Umbilical cord (tissue), 2 donors: ENCODE measurements at places on chromosomes 4 and X.
A peak's percentile ranks its signal among the peaks of the same experiment; 100 is the strongest.

GRCh38 chr4:84767168-84767567 lies 184.2 kb downstream of the CDS1 start:
- DNase-seq: no peak

GRCh38 chr4:5812506-5813229 lies 80.2 kb downstream of the CRMP1 start:
- peak; percentile 79 for DNase-seq

DNA sequence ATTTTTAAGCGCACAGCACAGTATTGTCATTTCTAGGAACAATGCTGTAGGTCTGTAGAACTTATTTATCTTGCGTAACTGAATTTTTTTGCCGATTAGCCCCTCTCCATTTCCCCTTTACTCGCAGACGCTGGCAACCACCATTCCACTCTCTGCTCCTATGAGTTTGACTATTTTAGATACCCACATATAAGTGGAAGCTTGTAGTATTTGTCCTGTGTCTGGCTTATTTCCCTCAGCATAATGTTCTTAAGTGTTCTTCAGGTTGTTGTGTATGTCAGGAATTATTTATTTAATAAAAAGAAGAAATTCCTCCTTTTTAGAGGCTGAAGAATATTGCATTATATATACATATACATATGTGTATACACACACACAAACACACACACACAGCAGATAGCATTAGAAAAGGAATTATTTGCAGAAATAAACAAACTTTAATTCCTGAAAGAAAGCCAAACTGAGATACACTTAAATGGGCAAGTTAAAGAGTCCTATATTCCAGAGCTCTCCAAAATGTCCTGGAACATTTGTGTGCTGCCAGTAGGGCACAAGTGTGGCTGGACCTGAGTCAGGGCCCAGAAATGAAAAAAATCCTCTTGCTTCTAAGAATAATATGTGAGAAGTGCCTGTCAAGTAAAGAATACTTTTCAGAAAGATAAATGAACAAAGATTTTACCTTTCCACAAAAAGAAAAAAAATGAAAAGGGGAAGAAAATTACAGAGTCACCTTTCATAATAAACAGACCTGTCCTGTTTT lies 4.5 kb upstream of the ZNF330 start:
- no peak for DNase-seq

GRCh38 chr4:7104366-7105031 lies 36.6 kb upstream of the GRPEL1 start:
- DNase-seq: no peak

DNA sequence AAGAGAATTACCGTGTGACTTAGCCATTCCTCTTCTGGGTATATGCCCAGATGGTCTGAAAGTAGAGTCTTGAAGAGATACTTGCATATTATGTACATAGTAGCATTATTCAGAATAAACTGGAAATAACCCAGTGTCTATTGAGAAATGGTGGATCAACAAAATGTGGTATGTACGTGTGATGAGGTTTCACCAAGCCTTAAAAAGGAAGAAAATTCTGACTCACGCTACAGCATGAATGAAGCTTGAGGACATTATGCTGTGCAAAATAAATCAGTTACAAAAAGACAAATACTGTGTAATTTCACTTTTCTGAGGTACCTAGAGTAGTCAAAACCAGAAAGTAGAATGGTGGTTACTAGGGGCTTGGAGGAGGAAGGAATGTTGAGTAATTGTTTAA lies 37.3 kb downstream of the GBA3 start:
- DNase-seq: no peak

GRCh38 chr4:151952137-151952536 lies 191.3 kb upstream of the GATB start:
- DNase-seq: no peak

DNA sequence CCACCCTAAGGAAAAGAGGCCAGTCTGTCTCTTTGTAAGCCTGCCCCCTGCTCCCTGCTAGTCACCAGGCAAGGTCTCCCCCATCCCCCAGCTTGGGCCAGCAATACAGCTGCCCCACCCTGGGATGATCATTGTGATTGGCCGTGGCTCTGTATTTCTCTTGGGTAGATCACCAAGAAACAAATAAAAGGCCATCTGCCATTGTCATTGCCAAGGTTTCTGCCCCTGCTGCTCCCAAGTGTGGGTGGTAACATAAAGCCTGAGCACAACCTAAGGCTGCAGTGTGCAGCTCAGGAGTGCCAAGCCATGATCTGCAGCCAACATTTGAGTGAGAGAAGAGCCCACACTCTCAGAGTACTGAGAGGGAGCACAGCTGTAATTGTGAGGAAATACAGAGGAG lies 241.0 kb upstream of the POF1B start:
- DNase-seq: no peak

- DNase-seq: no peak
Measured at GRCh38 chrX:154441564-154441963, 2.4 kb upstream of the FAM50A start.

- DNase-seq: no peak
Measured at GRCh38 chr4:88841635-88842034, 144.0 kb upstream of the NAP1L5 start.

- no peak for DNase-seq
Measured at GRCh38 chr4:126130215-126130614, 815.5 kb downstream of the FAT4 start.

GRCh38 chrX:140391313-140391712 lies 113.6 kb downstream of the SOX3 start:
- no peak for DNase-seq

DNA sequence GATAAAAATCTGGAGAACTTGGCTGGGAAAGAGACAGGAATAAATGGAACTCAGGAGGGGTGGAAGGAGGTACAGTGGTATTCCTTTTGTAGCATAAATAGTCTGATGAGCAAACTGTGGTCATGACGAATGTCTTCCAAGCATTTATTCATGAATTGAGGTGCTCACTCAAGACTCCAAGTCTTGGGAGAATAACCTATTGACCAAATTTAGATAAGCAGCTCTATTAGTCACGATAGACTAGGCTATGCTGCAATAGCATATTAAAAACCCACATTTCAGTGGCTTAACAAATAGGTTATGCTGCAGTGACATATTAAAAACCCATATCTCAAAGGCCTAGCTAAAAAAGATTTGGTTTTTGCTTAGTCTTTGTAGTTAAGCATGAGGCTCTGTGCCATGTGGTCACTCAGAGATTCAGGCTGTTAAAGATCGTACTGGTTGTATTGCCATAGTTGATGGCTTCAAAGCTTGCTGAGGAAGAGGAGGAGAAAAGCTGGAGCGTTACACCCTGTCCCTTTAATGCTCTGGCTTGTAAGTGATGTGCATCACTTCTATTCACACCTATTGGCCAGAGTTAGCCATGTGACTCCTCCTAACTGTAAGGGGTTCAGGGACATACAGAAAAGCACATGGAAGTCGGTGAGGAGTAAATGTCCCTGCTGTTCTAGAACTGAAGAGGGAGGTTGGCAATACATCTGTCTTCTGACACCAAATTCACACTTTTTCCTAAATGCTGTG lies 24.5 kb upstream of the CCDC149 start:
- no peak for DNase-seq

DNA sequence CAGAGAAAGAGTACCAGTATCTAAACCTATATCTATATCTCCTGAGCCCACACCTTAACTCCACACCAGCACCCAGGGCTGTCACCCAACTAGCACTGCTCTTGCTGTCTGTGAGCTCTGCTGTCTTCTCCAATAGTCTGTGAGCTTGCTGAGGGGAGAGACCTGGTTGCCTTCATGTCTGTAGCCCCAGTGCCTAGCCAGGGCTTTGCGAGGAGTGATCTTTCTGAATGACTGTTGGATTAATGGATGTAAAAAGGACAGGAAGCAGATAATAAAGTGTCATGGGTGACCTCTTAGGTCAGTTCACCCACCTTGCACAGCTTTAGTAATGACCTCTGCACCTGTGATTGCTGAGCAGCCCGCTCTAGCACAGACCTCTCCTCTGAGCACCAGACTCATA lies 30.5 kb downstream of the CNGA2 start:
- no peak for DNase-seq

- DNase-seq: no peak
Measured at GRCh38 chr4:153950100-153950979, 161.5 kb upstream of the SFRP2 start.

- no peak for DNase-seq
Measured at GRCh38 chrX:7346021-7346420, 198.1 kb upstream of the PUDP start.

GRCh38 chr4:84568496-84568895 lies 14.4 kb upstream of the CDS1 start:
- DNase-seq: no peak

- no peak for DNase-seq
Measured at GRCh38 chr4:150436598-150437370, 145.2 kb upstream of the MAB21L2 start.

- no peak for DNase-seq
Measured at GRCh38 chrX:55521687-55522086, 32.0 kb upstream of the USP51 start.

GRCh38 chrX:41236629-41237028 lies 97.3 kb upstream of the DDX3X start:
- peak; percentile 24 for DNase-seq

DNA sequence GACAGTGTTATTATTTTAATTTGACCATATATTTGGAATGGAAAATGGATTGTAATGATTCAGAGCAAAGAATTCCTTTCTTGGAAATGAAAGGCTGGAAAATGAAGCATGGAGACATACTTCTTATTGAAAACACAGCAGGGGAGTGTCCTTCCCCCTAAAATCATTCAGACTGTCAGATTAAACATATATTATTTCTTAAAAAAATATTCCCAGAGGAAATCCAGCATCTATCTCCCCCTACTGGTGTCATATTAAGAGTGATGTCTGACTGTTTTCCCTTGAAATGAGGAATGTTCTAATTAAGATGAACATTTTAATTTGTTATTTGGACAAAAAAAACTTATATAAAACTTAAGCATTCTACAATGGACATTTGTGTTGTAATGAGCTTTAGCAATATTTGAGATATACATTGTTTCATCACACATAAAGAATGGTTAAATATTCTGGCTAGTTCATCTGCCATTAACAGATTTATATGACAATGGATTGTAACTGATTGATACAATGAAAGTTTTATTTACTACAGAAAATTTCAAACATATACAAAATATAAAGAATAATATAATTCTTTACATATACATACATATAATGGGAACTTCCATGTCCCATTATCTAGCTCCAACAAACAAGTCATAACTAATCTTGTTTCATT lies 264.6 kb downstream of the SPRY1 start:
- peak; percentile 9 for DNase-seq

- peak; percentile 4 for DNase-seq
Measured at GRCh38 chrX:68084765-68085164, 348.5 kb downstream of the OPHN1 start.

DNA sequence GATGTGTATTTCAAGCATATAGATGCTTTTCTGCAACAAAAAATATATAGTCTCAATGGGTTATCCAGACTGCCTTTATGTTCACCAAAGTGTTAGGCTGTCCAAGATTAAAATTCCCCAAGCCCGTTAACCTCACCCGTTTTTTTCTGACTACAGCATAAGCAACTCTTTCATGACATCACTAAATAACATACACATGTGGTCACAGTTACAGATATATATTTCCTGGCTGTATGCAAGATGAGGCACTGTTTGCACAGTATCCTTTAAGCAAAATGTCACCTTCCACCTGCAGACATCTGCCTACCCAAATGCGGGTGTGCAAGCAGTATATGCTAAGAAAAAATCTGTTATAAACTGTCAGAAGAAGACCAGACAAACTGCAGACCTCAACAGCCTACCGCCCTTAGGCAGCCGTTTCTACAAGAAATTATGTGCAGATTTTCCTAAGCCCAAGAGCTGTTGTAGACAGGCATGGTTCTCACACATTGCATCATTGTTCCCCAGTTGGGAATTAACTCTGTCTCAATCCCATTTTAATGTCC lies 183.1 kb upstream of the MXRA5 start:
- peak; percentile 60 for DNase-seq

- no peak for DNase-seq
Measured at GRCh38 chrX:39337451-39337850, 536.2 kb downstream of the MID1IP1 start.

- DNase-seq: no peak
Measured at GRCh38 chr4:98470366-98470765, 188.0 kb downstream of the TSPAN5 start.

- no peak for DNase-seq
Measured at GRCh38 chrX:20212486-20213089, 54.1 kb downstream of the RPS6KA3 start.

GRCh38 chrX:18691431-18691830 lies 16.0 kb upstream of the PPEF1 start:
- no peak for DNase-seq

DNA sequence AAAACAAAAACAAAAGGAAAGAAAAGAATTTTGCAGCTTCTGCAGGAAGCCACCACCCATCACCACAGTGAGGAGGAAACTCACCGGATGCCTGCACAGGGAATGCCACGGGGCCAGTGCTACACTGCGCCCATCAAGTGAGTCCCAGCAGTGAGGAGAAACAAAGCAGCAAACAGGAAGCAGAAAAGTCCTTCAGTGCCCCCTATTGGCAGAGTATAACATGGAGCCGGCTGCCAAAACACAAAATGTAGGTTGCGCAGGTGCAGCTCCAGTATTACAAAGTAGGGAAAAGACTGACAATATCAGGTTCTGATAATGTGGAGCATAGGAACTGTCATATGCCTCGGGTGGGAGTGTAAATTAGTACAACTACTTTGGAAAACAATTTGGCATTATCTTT lies 23.3 kb upstream of the SCML2 start:
- no peak for DNase-seq

DNA sequence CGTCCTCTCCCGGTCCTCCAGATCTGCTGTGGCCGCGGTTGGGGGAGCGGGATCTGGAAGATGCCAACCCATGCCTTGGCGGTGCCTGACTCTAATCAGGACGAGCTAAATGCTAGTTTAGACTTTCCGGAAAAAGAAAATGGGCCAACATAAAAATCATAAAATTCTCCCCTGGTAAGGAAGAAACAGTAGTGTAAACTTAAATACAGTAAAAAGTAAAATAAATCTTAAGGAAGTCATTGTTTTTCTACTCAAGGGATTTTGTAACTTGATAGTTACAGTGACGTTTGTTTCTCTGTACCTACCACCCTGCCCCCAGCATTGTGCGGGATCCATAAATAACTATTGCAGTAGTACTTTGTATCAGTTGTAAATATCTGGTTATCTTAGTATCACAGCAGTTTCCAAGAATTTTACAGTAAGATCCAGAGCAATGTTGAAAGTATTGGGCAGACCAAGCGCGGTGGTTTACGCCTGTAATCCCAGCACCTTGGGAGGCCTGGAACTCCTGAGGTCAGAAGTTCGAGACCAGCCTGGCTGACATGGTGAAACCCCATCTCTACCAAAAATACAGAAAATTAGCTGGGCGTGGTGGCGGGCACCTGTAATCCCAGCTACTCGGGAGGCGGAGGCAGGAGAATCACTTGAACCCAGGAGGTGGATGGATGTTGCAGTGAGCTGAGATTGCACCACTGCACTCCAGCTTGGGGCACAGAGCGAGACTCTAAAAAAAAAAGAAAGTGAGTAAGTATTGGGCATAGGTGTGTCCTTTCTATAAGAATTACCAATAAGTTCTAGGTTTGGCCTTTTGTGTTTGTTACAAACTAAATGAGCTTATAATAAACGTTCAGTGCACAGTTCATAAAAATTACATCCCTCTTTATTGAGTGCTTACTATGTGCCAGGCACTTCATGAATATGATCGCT lies 1.0 kb upstream of the PLA2G12A start:
- DNase-seq: no peak
